ENCODE measurements at places on chromosomes 2 and 18.

- DNase-seq, result no peak
Measured at GRCh38 chr2:233412405-233412804, 58.1 kb downstream of the DGKD start.

DNA sequence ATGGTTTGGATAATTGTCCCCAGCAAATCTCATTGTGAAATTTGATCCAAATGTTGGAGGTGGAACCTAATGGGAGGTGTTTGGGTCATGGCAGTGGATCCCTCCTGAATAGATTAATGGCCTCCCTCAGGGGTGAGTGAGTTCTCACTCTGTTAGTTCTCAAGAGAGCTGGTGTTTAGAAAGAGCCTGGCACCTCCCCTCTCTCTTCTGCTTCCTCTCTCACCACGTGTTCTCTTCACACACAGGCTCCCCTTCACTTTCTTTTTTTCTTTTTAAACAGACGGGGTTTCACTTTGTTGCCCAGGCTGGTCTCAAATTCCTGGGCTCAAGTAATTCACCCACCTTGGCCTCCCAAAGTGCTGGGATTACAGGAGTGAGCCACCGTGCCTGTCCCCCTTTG, 111.6 kb upstream of the LTBP1 start:
- no peak for DNase-seq

DNA sequence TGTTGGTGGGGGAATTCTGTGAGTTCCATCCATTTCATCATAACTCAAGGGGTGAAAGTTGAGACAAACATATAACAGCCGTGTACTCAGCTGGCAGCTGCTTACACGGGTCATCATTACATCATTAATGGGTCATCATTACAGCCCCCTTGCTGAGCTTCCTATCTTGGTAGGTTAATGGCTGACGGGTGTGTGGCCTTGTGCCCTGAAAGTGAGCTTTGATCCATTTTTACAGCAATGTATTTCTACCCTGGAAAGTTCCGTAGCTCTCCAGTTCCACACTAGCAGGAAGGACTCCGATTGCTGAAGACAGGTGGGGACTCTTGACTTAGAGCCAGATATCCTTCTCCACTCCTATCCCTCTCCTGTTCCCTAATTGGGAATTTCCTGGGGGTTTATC, 105.2 kb upstream of the DLX2 start:
- no peak for DNase-seq

DNA sequence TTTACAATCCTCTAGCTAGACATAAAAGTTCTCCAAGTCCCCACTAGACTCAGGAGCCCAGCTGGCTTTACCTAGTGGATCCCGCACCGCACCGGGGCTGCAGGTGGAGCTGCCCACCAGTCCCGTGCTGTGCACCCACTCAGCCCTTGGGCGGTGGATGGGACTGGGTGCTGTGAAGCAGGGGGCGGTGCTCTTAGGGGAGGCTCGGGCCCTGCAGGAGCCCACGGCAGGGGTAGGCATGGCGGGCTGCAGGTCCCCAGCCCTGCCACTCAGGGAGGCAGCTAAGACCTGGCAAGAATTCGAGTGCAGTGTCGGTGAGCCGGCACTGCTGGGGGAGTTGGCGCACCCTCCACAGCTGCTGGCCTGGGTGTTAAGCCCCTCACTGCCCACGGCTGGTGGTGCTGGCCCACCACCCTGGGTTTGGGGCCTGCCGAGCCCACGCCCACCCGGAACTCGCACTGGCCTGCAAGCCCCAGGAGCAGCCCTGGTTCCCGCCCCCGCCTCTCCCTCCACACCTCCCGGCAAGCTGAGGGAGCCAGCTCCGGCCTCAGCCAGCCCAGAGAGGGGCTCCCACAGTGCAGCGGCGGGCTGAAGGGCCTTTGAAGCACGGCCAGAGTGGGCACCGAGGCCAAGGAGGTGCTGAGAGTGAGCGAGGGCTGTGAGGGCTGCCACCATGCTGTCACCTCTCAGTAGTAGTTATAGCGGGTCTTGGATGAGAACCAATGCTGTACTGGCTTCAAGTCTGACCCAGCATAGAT, 255.2 kb downstream of the CDH7 start:
- DNase-seq, result no peak

- DNase-seq, result no peak
Measured at GRCh38 chr2:96655526-96655925, 13.0 kb downstream of the FER1L5 start.

- DNase-seq, result no peak
Measured at GRCh38 chr2:174644406-174644805, 46.8 kb upstream of the WIPF1 start.

- DNase-seq, result no peak
Measured at GRCh38 chr2:23404426-23404825, 19.4 kb downstream of the KLHL29 start.

DNA sequence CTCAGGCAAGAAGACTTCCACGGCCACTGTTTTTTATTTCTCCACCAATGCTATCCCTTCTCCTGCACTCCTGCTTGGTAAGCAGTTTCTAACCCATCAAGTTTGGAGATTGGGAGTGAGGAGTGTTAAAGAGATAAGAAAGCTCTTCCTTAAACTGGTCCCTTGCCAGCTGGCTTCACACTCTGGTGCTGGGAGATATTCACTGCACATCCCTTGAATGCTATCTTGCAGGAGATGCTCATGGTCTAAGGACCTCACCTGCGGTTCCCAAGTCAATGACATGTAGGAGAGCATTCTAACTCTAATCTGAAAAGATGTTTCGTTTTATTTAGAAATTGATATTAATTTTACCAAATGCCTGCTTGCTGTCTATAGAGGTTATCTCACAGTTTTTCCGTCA, 28.2 kb upstream of the CYRIA start:
- no peak for DNase-seq

DNA sequence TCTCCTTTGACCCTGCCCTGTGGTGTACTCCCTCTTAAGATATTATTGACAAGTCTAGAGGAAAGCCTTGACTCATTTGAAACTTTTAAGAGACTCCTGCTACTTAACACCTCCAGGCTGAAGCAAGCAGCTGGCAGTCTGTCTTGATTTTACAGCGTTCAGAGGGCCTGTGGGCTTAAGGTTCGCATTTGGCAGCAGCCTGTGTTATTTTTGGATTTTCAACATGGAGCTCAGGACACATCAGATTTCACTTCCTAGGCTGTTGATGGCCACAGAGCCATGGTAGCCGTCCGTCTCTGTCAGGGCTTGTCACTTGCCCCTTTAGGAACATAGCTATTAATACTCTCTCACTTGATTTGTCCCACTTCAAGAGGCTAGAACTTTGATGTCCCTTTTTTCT, 73.6 kb downstream of the VWA3B start:
- no peak for DNase-seq

GRCh38 chr18:9619545-9619944, 5.2 kb upstream of the PPP4R1 start:
- DNase-seq, result no peak

DNA sequence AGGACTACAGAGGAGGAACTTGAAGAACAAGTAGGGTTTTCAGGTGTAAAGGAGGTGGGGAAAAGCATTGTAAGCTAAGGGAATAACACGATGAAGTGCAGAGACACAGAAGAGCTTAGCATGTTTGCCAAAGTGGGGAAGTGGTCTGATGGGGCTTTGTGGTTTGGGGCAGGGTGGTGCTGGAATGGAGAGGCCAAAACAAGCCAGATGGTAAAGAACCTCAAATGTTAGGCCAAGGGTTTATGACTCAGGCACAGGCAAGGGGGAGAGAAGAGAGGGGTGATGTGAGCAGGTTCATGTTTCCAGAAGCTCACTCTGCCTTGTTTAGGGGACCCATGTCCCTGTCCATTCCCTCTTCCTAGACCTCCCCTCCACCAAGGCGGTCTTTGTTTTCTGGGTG, 104.5 kb upstream of the YWHAQ start:
- DNase-seq, result no peak

GRCh38 chr2:181780047-181780651, 99.8 kb upstream of the NEUROD1 start:
- no peak for DNase-seq

GRCh38 chr2:40758401-40759155, 306.7 kb upstream of the SLC8A1 start:
- DNase-seq, result no peak

DNA sequence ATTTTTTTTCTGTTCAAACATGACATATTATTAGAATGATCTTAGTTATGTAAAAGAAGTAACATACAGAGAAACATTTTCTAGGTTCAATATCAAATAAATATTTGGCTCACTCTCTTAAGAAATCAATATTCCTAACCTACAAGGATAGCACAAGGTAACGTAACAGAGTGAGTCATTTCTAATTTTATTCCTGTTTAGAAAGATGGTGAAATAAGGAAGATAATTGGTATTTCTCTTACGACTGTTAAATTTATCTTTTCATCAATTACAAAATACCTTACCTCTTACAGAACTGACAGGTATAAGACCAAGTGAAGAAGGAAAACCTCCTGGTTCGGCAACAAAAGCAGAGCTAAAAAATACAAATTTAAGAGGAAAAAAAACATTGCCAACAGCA, 45.1 kb downstream of the PRELID3A start:
- no peak for DNase-seq

DNA sequence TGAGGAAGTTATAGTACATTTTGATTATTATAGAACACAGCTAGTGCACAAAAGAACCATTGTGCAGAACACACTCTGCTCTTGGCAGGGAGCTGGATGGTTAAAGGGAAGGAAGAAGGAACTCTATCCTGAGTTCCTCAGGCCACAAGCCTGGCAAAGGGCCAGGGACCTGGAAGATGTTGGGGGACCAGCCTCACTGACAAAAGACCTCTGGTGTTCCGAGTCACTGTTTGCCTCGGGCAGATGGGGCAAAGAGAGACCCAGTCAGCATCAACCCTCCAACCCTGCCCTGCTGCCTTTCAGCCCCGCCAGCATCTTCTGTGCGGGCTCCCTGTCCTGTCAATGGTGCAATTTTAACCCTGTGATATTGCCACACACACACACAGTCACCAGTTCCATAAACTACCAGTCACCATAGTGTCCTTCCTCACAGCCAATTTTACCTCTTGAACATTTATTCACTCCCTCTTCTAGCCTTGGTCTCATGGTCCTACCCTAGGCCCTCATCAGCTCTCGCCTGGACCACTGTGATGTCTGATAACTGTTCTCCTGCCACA, 21.9 kb downstream of the NEMP2 start:
- DNase-seq, result no peak

- DNase-seq, result no peak
Measured at GRCh38 chr2:217846321-217846743, 156.5 kb downstream of the TNS1 start.

GRCh38 chr2:190744041-190744440, 95.2 kb downstream of the NAB1 start:
- no peak for DNase-seq

- DNase-seq, result no peak
Measured at GRCh38 chr2:25639131-25639530, 34.2 kb downstream of the DTNB start.

GRCh38 chr2:224927011-224927410, 115.3 kb downstream of the DOCK10 start:
- no peak for DNase-seq

GRCh38 chr2:189013671-189014448, 39.7 kb downstream of the COL3A1 start:
- no peak for DNase-seq

DNA sequence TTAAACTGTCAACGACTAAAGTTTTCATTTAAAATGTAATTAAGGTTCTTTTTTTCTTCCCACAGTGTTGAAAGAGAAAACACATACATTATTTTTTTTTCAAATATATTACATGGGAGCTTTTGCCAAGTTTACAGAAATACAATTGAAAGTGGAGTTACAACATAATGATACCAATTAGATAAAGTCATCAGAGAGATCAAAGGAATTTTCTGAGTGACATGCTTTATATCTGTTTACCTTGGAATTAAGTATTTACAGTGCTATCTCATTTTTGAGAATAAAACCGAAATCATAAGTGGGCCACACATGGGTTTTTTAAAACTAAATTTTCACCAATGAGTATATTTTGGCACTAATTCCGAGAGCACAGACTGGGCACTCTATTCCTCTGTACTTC, 165.2 kb downstream of the RAPGEF4 start:
- no peak for DNase-seq

DNA sequence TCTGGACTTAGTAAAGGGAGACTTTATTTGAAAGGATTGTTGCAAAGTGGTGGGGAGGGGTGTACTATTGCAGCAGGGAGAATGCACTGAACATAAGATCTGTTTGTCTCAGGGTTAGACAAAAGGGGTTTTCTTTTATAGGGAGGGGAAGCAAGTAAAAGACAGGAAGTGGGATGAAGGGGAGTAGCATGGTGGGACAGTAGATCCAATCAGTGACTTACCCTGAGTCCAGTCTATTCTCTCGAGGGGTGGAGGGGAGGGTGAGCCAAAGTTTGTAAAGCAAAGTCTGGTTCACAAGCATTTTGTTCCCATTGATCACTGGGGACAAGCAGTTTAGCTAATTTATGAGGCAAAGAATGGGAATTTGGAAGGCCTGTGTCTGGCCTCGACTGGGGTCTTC, 35.0 kb upstream of the CYP27C1 start:
- DNase-seq, result no peak

DNA sequence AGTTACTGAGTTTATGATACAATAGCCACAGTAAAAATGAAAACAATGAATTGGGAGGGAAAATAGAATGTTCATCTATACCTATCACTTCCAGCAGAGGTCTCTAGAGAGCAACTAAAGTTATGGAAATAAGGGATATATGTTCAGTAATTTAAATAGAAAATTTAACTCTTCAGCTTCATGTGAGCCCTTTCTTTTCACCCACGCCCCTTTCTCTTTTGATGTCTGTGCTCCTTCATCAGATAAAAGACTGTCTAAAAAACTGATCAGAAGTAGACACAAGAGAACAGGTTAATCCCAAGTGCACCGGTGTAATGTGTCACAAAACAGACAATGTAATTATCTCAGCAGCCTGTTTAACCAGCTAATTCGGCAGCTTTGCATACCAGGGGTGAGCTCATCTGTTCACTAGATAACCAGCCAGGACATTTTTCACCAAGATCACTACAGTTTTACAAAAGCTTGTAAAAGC, 238.5 kb upstream of the ERBB4 start:
- peak; percentile 34 for DNase-seq

DNA sequence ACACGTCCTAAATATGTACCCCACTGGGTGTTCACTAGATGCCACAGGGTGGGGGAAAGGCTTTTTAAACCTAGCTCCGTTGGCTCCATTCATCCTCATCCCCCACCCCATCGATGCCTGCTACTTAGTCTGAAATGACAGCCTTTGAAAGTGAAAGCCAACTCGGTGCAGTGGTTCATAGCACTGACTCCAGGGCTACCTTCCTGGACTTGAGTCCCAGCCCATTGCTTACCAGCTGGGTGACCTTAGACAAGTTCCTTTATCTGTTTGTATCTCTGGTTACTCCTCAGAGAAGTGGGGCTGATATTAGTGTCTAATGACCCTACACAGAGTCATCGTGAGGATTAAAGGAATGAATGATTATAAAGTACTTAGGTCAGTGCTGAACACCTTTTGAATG, 24.4 kb downstream of the EHD3 start:
- DNase-seq, result peak; percentile 80

Data from GM13976 (cell line).